Activated T-helper 17 cell treated with anti-CD3 and anti-CD28 coated beads, Interleukin-2, amount 50 U/mL, for 72 hours (primary cell): ENCODE measurements at places on chromosomes 5 and 9. TPM values are rescaled to one million over a fixed set of nuclear protein-coding genes. Genes with fewer than 3 reads are reported as not detected.

The SLC34A1 gene
- total RNA-seq = 1.1 TPM

The OR1Q1 gene
- total RNA-seq = not detected

The PCDHA9 gene
- not detected for total RNA-seq

The TAL2 gene
- not detected for total RNA-seq

The PCDHB11 gene
- not detected for total RNA-seq

The SLC4A9 gene
- total RNA-seq = 0.26 TPM

The RGS7BP gene
- not detected for total RNA-seq

The SLIT3 gene
- 0.26 TPM for total RNA-seq

The EGFLAM gene
- not detected for total RNA-seq

The CDKN2B gene
- total RNA-seq = 0.19 TPM

The PCDHGA8 gene
- total RNA-seq = not detected

The ACER2 gene
- total RNA-seq = 2.9 TPM

The CDO1 gene
- total RNA-seq = not detected

The SMIM33 gene
- total RNA-seq = 0.90 TPM

The PCYOX1L gene
- 19.7 TPM for total RNA-seq

The NAIP gene
- total RNA-seq = 6.3 TPM

The SLC27A6 gene
- not detected for total RNA-seq
